Neuronal stem cell (in vitro differentiated cells): ENCODE measurements at places on chromosomes 1 and 21.

- H3K27me3 ChIP-seq, result no peaks in the 10 kb centered on the region
- no peak for DNase-seq
- peaks cover 77% of the 10 kb centered on the region for H3K36me3 ChIP-seq
- H3K4me1 ChIP-seq, result no peaks in the 10 kb centered on the region
Observed at GRCh38 chr1:11180342-11180744, 8.8 kb upstream of the ANGPTL7 start.

DNA sequence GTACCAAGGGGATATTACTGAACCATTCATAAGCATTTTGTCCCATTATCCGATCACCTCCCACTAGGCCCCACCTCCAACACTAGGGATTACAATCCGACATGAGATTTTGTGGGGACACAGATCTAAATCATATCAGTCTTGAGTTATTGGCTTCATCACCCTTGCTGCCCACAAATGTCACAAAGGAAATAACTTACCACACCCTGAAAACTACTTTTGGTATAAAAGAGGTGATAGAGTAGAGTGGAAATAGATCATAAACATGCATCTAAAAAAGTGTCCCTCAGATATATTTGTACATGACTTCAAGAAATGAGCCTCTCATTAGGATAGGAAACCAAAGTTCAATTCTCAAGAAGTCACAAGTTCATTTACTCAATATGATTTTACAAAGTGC, 22.6 kb upstream of the FCRL3 start:
- no peaks in the 10 kb centered on the region for H3K36me3 ChIP-seq
- H3K4me1 ChIP-seq, result no peaks in the 10 kb centered on the region
- no peak for DNase-seq
- H3K4me3 ChIP-seq, result no peak overlapping the region
- H3K27ac ChIP-seq, result no peak overlapping the region

DNA sequence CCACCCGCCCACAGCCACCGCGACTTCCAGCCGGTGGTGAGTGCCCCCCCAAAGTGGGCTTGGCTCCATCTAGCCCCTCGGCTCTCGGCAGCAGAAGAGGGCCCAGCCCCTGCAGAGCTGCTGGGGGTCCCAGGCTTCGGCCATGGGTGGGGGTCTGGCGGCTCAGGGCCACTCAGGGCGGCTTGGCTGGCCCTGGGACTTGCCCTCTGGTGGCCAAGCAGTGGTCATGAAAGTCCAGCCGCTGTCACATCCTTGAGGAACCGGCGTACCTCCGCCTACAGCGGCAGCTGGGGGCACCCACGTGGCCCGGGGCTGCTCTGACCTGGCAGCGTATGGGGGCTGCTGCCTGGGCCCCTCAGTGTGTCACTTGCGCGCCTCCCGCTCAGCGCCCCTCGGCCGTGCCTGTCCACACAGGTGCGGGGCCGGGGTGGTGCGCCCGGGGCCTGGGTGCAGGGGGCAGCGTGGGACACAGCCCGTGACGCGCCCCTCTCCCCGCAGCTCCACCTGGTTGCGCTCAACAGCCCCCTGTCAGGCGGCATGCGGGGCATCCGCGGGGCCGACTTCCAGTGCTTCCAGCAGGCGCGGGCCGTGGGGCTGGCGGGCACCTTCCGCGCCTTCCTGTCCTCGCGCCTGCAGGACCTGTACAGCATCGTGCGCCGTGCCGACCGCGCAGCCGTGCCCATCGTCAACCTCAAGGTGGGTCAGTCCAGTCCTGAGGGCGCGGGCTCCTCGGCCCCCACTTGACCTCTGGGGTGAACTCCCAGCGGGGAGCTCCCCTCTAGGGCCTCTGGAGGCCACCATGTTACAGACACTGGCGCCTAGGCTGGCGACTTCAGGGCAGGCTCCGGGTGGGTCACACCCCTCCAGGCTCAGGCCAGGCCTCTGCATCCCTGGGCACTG, 32.4 kb downstream of the SLC19A1 start:
- no peak overlapping the region for H3K27ac ChIP-seq
- H3K27me3 ChIP-seq, result no peaks in the 10 kb centered on the region
- H3K36me3 ChIP-seq, result peaks cover 2% of the 10 kb centered on the region
- DNase-seq, result no peak
- H3K4me3 ChIP-seq, result no peak overlapping the region

- no peak overlapping the region for H3K4me3 ChIP-seq
Observed at GRCh38 chr21:35048183-35048601, 910 bp downstream of the RUNX1 start.

- H3K4me1 ChIP-seq, result no peaks in the 10 kb centered on the region
- no peak overlapping the region for H3K4me3 ChIP-seq
- no peak for DNase-seq
- H3K27ac ChIP-seq, result no peak overlapping the region
- peaks cover 3% of the 10 kb centered on the region for H3K36me3 ChIP-seq
- no peaks in the 10 kb centered on the region for H3K27me3 ChIP-seq
Observed at GRCh38 chr1:212738330-212738729, 38.7 kb upstream of the BATF3 start.
